ENCODE measurements at places on chromosomes 16 and 17. TPM values are rescaled to one million over a fixed set of nuclear protein-coding genes. Genes with fewer than 3 reads are reported as not detected.

Gene MYO15A
- total RNA-seq, result 6.3 TPM

Gene CNTNAP1
- 20.5 TPM for total RNA-seq

- no peak for DNase-seq
These were observed 121.9 kb upstream of the CDH13 start for GRCh38 chr16:82504836-82505235.

DNA sequence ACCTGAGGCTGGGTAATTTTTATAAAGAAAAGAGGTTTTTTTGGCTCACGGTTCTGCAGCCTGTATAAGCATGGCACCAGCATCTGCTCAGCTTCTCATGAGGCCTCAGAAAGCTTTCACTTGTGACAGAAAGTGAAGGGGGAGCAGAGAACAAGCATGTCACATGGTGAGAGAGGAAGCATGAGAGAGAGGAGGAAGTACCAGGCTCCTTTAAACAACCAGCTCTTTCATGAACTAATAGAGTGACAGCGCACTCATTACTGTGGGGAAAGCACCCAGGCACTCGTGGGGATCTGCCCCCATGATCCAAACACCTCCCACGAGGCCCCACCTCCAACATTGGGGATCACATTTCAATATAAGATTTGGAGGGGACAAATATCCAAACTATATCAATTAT lies 86.8 kb downstream of the USP32 start:
- DNase-seq, result no peak

DNA sequence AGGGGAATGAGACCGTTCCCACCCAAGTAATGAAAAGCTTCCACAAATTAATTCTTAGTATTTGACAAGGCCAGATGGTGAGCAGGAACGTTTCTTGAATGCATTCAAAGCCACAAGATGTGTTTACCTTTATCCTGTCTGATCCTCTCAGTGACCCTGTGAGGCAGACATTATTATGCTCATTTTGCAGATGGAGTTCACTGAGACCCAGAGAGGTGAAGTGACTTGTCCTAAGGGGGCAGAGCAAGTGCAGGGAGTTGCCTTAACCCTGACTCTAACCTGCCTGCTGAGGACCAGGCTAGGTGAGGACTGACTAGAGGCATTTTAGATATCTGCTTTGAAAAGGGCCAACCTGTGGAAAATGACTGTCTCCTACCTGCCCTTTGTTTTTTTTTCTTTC lies 156.7 kb downstream of the HAPSTR1 start:
- no peak for DNase-seq

Gene AOC3
- 2.3 TPM for total RNA-seq

Gene PMFBP1
- total RNA-seq, result 3.7 TPM

DNA sequence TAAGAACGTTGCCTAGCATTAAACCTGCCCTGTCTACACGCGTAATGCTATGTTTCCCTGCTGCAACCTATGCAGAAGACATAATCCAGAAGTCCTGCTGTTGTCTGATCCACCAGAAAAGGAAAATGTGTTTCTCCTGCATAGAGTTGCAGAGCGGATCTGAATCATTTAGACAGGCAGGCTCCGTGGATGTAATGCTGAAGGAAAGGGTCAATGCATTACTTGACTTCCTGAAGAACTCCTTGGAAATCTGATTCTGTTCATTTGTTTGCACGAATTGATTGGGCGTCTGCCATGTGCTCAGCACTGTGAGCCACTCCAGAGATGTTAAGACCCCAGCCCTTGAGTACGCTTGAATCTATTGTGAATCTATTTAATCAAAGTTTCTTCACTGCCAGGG lies 83.4 kb downstream of the FOXL1 start:
- DNase-seq, result no peak

Gene KRTAP9-8
- not detected for total RNA-seq

Gene RDM1
- 3.4 TPM for total RNA-seq

DNA sequence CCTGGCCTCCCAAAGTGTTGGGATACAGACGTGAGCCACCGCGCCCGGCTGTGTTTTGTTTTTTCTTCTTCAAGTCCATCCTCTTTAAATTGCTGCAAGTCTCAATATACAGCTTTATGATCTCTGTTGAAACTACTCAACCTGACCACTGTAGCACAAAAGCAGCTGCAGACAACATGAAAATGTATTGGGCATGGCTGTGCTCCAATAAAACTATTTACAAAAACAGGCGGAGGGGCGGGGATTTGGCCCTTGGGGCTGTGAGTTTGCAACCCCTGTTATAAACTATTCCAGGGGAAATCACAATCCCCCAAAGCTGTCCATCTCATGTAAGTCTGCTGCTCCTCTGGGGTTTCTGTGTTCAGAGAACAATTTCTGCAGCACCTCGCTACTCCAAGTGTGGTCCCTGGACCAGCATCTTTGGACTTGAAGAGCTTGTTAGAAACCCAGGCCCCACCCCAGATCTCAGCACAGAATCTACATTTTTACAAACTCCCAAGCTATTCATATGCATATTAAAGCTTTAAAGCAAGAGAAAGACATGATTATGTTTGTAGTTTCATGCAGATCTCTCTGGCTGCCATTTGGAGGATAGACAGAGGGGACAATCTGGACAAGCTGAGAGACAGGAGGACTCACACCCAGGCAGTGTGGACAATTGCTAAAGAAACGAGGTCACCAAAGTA lies 33.6 kb downstream of the TEKT5 start:
- no peak for DNase-seq

DNA sequence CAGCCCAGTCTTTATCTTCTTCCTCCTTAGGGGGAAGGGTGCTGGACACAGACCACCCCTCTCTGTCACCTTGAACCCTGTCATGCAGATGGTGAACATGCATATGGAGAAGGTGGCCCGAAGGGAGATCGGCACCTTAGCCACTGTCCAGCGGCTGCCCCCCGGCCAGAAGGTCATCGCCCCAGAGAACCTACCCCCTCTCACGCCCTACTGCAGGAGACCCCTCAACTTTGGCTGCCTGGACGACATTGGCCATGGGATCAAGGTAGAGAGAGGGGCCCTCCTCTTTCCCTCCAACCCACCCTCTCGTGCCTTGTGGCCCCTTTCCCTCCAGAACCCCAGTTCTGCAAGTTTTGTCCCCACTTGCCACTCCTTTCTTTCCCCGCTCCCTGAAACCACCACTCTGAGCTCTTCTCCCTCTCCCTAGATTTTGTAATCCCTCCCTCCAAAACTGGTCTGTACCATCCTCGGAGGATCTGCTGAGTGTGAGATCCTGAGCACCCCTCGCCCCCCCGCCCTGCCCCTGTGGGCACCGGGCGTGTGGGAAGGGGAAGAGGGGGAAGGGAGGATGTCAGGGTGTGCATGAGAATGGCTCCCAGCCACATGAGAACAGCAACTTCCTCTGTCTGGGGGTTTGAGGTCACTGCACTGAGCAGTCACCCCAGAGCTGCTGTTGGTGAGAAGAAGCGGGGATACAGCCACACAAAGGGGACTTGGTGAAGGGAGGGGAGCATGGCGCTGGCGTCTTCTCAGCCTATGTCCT lies 7.3 kb downstream of the ABI3 start:
- no peak for DNase-seq

GRCh38 chr17:67712375-67712774 lies 5.4 kb upstream of the NOL11 start:
- no peak for DNase-seq

DNA sequence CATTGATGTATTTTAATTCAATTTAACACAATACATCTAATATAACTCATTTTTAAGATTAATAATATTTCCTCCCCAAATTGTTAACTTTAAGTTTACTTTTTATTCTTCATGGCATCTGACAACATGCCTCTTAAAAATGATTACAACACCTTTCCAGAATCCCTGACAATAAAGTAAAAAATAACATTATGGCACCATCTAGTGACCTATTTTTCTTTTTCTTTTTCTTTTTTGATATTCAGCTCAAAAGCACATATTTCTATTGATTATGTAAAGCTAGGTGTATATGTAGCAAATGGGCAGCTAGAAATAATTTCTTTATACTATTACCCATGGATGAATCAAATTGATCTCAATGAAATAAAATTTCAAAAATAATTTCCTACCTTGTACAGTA lies 834.3 kb upstream of the CDH8 start:
- no peak for DNase-seq

DNA sequence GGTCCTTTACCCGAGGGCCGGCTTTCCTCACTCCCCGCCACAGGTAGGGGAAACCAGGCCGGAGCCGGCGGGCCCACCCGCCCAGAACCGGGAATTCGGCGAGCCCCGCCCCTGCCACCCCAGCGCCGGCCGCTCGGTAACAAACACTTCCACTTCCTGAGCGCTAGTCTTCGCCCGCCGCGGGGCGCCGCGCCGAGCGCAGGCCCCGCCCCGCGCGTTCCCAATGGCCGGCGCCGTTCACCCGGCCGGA lies 224 bp upstream of the NHERF1 start:
- no peak for DNase-seq

DNA sequence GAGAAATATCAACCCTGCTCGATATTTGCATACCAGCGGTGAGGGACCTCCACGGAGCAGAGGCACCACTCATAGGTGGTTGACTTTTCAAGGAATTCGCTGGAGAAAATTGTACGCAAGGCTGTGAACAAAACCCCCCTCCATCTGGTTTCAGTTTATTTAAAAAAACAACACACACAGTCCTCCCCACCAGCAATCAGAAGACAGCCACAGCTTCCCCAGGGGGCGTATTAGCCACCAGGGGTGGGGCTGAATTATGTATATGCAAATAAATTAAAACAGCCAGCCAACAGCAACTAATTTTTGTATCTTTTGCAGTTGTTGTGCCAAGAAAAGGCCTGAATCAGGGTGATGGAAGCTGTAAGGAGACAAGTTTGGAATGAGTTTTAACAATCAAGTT lies 5.9 kb upstream of the HSD11B2 start:
- no peak for DNase-seq

DNA sequence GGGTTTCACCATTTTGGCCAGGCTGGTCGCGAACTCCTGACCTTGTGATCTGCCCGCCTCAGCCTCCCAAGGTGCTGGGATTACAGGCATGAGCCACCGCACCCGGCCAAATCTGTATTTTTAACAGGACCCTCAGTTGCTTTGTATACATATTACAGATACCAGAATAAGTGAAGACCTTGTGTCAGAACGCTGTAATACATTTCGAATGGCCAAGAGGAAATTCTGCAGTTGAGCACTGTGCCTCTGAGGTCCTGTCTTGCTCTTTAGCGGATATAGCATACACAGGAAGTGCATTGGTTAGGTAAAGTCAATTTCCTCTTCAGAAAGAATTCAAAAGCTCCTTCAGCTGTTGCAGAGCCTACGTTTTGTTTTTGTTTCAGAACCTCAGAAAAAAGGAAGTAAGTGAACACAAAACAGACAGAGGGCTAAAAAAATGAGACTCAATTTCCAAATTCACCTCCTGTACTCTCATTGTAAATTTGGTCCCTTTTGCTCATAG lies 15.7 kb downstream of the CRLF3 start:
- no peak for DNase-seq

Gene CES4A
- 19.6 TPM for total RNA-seq

Gene GHDC
- total RNA-seq, result 10.7 TPM

GRCh38 chr17:63279498-63280230 lies 166.4 kb downstream of the CYB561 start:
- DNase-seq, result no peak

Gene CCR7
- not detected for total RNA-seq

GRCh38 chr16:24309258-24310142 lies 53.4 kb downstream of the CACNG3 start:
- DNase-seq, result no peak

Gene ZNRF1
- 53.1 TPM for total RNA-seq

GRCh38 chr16:54597222-54597621 lies 310.6 kb upstream of the IRX3 start:
- DNase-seq, result no peak

Gene EME1
- total RNA-seq, result 10.3 TPM

GRCh38 chr16:25219070-25219737 lies 2.5 kb downstream of the AQP8 start:
- no peak for DNase-seq

GRCh38 chr17:50056217-50056960 lies 479 bp downstream of the ITGA3 start:
- peak; percentile 81 for DNase-seq

DNA sequence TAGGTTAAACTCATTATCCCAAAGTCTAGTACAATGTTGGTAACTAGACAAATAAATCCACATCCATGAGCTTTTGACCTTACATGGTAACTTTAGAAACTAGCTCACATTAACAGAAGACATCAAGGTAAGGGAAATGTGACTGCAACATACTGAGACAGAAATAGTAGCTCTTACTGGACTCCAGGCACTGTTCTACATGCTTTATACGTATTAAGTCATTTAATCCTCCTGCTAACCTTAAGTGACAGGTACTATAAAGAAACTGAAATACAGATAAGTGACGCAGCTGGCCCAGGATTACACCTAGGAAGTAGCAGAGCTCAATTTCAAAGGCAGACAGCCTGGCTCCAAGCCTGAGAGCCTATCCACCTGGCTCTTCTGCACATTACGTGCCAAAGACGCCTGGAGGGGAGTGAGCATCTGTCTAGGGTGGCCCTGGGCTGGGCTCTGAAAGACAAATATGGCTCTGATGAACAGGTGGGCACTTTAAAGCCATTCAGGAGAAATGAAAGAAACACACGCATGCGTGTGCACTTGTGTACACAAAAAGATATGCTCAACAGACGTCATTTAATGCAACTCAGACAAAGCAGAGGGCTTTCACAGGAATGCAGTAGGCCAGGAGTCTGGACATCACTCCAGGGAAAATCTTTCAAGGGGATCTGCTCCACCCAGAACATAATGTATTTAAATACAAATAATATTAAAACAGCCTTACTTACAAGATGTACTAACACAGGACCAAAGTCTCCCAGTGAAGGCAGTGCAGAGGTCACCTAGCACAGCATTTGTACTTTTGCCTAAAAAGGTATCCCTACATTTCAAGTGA lies 4.4 kb downstream of the ZC3H7A start:
- DNase-seq, result no peak

DNA sequence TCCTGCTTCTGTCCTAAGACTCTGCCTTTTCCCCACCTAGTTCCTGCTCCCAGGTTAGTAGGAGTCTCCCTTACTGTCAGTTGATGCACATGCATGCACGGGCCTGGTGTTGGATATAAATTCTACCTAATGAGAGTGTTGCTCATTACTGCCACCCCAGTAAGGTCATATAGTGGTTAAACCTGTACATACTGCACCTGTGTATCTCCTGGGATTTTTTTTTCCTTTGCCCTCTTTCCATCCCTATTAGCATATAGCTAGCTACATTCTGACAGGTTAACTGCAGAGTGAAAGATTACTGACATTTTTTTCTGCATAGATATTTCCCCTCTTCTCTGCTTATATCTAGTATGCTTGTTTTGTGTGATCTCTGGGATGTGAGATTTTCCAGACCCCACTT lies 201.5 kb upstream of the PIRT start:
- DNase-seq, result no peak

DNA sequence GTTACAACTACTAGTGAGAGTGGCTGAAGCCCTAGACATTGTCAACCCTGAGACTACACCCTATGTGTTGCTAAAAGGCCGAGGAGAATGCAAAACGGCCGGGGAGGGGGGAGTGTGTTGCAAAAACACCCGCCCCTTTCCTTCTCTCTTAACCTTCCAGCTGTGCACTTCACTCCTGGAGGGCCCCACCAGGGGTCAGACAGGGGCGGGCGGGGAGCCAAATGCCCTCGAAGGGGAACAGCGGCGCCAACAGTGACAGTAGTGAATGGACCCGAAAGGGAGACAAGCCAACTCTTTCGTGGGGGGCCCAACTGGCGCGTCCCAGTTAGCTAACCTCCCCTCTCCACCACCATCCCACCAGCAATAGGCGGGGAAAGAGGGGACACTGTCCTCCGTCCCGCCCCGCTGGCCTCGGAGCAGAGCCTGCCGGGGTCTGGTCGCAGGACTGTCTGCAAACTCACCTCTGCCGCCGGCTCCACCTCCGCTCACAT lies 352 bp downstream of the MARF1 start:
- DNase-seq, result peak; percentile 25

- no peak for DNase-seq
These were observed 51.3 kb downstream of the ADCY9 start for GRCh38 chr16:4064950-4065352.

Gene MT1A
- not detected for total RNA-seq

Data from mesothelial cell of epicardium (in vitro differentiated cells).